ENCODE measurements at places on chromosomes 3 and 15.

GRCh38 chr3:152879130-152879789 is 44.3 kb downstream of the P2RY1 start:
- DNase-seq: no peak

- DNase-seq: no peak
Measured at GRCh38 chr15:69559440-69560190, 107.0 kb downstream of the RPLP1 start.

DNA sequence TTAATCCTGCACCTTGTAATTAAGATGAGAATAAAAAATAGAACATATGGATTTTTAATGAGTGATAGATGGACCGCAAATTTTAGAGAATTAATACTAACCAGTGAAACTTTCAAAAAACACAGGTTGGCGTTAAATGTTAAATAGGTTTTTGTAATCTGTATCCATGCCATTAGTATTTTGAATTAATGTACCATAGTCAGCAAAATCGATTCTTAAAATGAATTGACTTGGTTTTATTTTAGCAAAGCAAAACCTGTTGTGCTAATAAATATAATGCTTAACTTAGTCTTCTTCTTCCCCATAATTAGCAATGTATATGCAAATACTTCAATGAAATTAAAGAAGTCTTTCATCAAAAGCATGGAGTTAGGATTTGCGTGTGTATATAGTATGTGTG is 63.1 kb downstream of the EPHA6 start:
- DNase-seq: no peak

- DNase-seq: no peak
Measured at GRCh38 chr3:100080573-100080972, 33.7 kb downstream of the FILIP1L start.

All from activated CD4-positive, CD25-positive, alpha-beta regulatory T cell treated with anti-CD3 and anti-CD28 coated beads, Interleukin-2, amount 50 U/mL, for 16 hours (primary cell).